ENCODE measurements at places on chromosomes 7 and 10.

- no peak for DNase-seq
Measured at GRCh38 chr7:139899328-139899955, 70.4 kb downstream of the TBXAS1 start.

- DNase-seq: no peak
Measured at GRCh38 chr7:100093054-100093453, 4.3 kb downstream of the COPS6 start.

GRCh38 chr10:119754936-119755335, 29.1 kb downstream of the INPP5F start:
- DNase-seq: no peak

- DNase-seq: no peak
Measured at GRCh38 chr7:27247452-27248426, 5.1 kb downstream of the EVX1 start.

DNA sequence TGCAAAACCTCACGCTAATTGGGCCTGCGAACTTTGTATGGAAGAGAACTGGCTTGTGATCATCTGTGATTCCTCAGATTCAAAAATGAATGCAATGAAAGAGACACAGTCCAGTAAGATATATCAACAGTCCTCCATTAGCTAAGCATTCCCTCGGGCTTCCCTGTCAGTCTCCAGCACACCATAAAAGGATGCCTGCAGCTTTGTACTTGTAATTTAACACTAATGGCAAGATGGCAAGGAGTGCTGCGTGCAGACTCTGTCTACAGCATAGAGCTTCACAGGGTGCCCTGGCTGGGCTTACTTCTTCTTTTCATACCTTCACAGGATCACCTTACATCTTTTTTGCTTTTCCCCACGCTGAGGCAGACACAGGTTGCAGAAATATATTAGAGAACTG, 200.0 kb downstream of the GFRA1 start:
- DNase-seq: no peak

- no peak for DNase-seq
Measured at GRCh38 chr7:42359946-42360345, 122.9 kb upstream of the GLI3 start.

DNA sequence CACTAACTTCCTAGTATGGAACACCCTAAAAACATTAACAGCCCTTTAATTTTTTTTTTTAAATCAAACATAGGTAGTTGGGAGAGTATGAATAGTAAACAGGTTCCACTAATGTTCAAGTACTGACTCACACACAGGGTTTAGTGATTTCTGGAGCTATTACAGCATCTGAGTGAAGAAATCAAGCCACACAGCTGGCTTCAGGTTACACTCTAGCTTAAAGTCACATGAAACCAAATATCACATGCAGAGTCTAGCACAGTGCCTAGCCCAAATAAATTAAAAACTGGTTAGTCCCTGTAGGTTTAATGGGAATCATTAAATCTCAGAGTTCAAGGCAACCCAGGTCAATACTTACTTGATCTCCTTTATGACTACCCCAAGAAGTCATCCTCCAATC, 11.6 kb downstream of the PANK1 start:
- no peak for DNase-seq

- DNase-seq: no peak
Measured at GRCh38 chr7:519484-520390, at the start of gene PDGFA. Gene PDGFA (minus strand): TSS chr7:519846. CDS start chr7:519001, 845 bp downstream.

- DNase-seq: no peak
Measured at GRCh38 chr7:79217468-79217867, 236.0 kb downstream of the MAGI2 start.

GRCh38 chr7:22662556-22663356, 64.2 kb upstream of the IL6 start:
- DNase-seq: no peak

DNA sequence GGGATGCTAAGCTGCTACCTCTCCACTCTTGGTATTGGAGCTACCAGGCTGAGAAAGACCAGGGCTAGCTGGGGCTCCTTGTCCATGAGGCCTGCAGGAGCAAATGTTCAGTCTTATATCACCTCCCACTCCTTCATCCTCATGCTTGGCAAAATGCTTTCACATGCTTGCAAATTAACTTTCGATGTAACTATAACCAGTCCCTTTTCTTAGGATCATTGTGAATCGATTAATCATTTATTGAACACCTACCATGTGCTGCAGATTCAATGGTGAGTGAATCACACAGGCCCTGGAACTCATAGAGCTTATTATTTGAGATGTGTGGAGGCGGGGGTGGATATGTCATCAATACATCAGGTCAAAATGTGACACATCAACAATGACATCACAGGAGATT, 138.6 kb downstream of the EMX2 start:
- no peak for DNase-seq

GRCh38 chr10:101843032-101844021, at the start of gene KCNIP2:
Gene KCNIP2 (minus strand): TSS chr10:101843800. CDS start chr10:101843568, 232 bp downstream.
- peak; percentile 48 for DNase-seq

GRCh38 chr10:62037166-62037831, 135.8 kb downstream of the ARID5B start:
- DNase-seq: no peak

DNA sequence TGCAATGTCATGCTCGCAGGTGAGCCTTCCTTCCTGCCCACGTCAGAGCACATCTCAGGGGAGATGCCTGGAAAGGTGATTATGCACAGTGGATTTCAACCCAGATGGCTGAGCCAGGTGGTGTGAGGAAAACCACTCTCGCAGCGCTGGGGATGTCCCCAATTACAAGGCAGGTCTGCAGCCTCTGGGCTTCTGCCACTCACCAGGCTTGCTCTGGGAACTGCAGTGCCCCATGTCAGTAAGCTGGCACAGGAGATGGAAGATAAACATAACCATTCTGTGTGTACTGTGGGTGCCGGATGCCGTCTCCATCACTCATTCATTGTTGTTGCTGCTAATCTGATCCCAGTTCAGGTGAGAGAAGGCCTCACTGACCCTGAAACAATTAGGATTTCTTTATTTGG, 222.9 kb upstream of the PITRM1 start:
- no peak for DNase-seq

DNA sequence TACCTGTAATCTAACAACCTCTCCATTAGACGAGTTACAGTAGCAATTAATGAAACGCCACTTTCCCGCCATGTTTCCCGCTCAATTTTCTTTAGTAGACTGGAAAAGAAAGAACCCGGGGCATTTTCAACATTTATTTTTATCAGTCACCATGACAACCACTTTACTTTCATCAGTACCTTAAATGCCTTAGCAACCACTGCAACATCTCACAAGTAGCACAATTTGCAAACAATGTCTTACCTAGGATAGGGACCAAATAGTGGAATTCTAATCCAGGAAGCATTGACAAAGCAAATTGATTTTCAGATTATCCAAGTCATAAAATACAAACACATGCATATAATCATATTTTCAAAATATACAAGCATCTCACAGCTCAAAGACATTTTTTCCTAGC, 221.6 kb upstream of the IMMP2L start:
- DNase-seq: no peak

DNA sequence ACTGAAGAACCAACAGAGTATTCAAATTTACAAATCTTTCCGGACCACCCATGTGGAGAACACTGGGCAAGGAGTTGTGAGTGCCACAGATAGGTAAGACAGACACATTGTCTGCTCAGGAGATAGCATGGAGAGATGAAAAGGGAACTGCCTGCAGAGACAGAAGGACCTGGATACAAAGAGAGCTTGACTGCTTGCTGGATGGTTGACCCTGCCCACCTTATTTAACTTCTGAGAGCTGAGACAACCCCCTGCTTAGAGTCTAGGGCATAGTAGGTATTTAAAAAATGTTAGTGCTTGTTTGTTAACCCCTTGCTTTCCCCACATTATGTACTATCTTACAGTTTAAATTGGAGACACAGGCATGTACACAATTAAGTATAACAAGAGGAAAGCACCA, 314.1 kb downstream of the THSD7A start:
- DNase-seq: no peak

DNA sequence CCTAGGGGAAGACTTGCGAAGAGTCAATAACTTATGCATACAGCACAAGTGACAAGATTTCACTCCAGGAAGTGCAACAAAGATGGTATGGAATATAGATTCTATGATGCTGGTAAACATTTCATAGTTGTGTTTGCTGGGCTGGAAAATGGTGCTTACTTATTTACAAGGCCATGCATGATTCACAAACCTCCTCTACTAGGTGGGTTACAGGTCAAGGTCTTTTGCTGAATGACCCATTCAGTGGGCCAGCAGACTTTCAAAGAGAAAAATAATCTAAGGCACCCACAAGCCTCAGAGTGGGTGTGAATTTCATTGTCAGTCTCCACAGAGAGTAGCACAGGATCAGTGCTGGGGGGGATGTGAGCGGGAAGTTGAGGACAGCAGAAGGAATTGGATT, 378.5 kb downstream of the PLXNA4 start:
- no peak for DNase-seq

- no peak for DNase-seq
Measured at GRCh38 chr10:49310460-49310859, 11.5 kb downstream of the C10orf71 start.

- DNase-seq: no peak
Measured at GRCh38 chr7:103073989-103074518, 542 bp downstream of the FBXL13 start.

DNA sequence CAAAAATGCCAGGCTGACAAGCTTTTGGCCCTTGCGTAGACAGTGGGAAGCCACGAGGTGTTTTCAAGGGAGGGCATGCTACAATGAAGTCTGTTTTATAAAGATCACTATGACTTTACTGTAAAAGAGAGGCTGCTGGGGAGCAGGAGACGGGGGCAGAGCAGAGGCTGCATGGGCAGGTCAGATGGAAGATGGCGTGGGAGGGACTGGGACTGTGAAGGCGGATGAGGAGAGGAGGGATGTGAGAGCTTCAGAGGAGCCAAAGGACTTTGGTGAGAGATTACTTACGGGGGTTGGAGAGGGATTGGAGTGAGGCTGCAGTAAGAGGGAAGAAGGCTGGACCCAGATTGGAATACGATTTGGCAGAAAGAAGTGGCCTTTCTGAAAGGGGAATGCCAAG, 86.6 kb upstream of the PCBD1 start:
- DNase-seq: no peak

- DNase-seq: no peak
Measured at GRCh38 chr7:128121711-128122530, 90.7 kb upstream of the LRRC4 start.

DNA sequence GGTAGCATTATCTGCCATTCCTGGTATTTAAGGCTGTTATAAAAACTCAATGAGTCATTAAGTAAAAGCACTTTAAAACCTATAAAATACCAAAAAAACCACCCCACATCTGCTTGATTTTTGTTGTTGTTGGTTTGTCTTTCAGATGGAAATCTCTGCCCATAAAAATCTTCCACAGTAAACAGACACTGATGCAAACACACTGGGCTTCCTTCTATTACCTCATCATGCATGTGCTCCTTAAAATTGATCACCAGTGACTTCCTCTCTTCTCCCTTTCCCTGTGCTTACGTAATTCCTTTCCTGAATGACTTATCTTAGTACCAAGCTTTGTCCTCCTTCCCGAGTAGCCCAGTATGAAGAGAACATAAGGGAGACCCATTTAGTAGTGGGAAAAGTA, 167.2 kb downstream of the EVX1 start:
- DNase-seq: no peak

DNA sequence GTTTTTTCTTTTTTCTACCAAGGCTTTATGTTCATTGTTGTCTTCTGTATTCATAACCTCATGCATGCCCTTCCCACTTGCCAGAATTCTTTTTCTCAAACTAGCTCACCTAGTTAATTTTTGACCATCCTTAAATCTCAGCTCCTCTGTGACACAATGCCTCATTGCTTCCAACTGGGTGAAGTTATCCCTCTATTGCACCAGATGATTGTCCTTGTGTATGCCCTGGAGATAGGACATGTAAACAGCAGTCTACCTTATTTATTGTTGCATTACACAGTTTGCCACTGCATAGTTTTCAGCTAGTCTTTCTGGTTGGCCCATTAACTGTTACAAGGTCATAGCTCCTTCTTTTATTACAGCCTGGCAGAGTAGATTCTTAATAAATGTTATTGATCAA, 763.1 kb upstream of the COBL start:
- DNase-seq: no peak

DNA sequence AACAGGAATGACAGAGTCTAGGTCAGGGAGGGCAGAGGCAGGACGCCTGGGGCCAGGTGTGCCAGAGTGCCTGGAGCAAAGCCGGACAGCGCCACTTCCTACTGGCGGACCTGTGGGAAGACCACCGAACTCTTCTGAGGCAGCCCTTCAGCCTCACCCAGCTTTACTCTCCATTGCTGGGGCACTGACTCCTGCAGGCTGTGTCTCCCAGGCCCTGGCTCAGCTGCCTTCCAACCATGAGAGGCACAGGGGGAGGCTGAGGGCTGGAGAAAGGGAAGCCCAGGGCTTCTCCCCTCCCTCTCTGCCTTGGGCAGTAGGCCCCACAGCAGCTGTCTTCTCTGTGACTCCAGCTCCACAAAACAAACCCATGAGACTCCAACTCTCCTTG, 139.6 kb upstream of the UNC5B start:
- DNase-seq: no peak

- DNase-seq: no peak
Measured at GRCh38 chr10:2641028-2641427, 426.3 kb upstream of the PFKP start.

DNA sequence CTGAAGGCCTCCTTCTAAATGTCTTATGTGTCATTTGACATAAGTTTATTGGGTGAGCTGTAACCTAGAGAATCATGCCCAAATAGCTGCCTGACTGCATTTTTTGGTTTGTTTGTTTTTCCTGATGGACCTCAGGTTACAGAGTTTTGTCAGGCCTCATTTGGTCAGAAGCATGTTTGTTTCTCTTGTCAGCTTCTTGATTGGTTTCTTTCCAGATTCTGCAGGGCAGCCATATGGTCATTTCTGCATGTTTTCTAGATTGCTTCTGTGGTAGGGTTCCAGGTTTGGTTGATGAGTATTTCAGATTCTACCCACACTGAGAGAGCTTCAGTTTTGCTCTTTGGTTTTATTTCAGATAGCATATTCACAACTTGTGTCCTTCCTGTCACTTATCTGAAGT, 28.0 kb downstream of the GLCCI1 start:
- DNase-seq: no peak

GRCh38 chr7:157428554-157428945, 91.7 kb downstream of the DNAJB6 start:
- DNase-seq: no peak

- no peak for DNase-seq
Measured at GRCh38 chr7:106462365-106462859, 177.6 kb upstream of the NAMPT start.

Data from activated gamma-delta T cell treated with Interleukin-2 at 50 U/mL for 16 hours (primary cell).